ENCODE measurements at places on chromosomes 12 and 14.

DNA sequence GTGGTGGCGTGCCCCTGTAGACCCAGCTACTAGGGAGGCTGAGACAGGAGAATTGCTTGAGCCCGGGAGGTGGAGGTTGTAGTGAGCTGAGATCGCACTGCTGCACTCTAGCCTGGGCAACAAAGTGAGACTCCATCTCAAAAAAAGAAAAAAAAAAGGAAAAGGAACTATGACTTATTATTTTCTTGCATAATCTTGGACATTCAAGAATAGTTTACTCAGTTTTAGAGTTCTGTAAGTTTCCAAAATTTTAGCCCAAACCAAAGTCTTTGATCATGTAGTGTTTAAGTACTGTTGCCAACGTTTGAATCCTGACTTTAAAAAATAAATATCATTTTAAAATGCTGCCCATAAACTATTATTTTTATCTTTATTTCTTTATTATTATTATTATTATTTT lies 6.2 kb downstream of the PSMA6 start:
- DNase-seq: no peak

DNA sequence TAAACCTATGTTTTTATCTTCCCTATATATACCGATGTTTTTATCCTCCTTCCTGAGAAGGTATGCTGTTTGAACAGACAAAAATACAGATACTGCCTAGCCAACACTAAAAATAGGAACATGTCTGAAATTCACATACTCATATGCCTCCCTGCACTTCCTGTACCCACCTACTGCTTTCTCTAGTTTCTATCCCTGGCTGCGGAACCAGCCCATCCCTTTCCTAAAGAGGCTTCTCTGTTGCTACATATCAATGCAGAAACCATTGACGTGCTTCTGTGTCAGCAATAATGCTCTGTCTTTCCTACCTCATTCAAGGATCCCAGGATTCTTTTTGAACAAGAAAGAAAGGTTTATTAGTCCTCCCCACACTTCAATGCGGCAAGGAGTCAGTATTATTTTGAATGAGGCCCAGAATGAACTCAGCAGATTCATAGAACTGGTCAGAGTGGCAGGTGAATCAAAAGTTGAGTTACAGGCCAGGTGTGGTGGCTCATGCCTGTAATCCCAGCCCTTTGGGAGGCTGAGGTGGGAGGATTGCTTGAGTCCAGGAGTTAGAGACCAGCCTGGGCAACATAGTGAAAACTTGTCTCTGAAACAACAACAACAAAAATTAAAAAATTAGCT lies 67.8 kb upstream of the NAP1L1 start:
- no peak for DNase-seq

DNA sequence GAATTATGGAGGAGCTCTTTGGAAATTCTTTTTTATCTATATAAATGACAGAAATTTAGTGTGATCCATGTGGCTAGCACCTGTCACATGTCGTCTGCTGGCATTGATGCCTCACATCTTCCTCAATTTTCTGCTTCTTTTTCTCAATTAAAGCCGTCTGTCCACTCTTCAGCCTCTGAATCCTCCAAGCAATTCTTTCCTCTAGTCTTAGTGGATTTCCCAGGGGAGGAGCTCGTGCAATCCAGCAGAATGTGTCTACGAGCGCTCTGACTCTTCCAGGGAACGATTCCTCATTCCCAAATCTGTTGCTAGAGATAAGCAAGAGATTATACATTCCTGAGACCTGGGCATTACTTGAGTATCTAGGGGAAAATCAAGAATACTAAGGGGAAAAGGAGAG lies 176.6 kb downstream of the EMP1 start:
- no peak for DNase-seq

DNA sequence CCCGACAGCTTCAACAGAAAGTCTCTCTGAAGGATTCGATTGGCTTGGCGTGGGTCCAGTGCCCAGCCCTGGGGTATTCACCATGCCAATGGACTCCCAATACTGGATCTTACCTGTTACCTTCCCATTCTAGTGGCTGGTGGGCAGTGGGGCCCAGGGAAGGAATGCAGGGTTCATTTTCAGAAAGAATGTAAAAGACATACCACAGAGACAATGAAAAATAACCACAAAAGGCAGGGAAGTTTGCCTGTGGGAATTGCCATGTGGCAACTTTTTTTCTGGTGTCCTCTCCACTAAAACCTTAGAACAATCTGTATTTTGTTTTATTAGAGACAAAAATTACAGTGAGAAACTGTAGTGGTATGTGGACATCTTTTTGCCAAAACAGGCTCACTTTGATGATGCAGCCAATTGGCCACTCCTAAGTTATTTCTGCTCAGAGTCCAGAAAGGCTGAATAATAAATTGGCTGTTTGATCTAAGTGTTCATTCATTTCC lies 55.2 kb downstream of the PTGER2 start:
- no peak for DNase-seq

DNA sequence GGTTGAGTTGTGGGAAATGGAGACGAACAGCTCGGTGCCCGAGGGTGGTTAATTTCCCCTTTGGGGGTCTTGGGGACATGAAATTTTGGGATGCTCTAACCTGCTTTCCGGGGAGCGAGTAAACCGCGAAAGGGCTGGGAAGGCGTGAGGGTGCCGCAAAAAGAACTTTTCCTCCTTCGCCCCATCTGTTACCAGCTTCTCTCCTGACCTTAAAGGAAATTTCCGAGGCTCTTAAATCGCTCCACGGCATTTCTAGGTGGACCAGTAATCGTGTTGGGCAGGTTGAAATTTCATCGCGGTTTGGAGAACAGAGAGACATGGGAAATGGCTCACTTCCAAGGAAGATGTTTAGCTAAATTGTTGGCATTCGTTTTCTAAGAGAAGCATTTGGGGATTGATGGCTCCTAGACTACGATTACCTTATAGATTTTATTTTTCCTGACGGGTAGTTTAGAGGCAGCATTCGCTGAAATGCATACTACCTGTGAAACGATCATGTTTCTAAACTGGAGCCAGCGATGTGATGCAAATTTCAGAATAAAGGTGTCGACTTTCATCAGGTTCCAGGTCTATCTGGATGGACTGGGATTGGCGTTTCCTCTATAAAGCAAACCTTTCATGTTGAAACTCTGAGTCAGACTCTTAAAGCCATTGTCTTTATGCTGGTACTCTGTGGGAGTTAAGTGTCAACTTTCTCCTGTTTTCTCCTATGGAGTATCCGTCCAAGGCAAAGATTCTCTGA lies 414.5 kb downstream of the PCNX1 start:
- peak; percentile 40 for DNase-seq

- DNase-seq: no peak
Observed at GRCh38 chr12:1791104-1791841, 29.1 kb upstream of the LRTM2 start.

GRCh38 chr14:102930753-102931579 lies 8.5 kb downstream of the AMN start:
- DNase-seq: peak; percentile 34

Data from left hindlimb (tissue), 1 donor.